ENCODE measurements at places on chromosomes 3 and 15.

DNA sequence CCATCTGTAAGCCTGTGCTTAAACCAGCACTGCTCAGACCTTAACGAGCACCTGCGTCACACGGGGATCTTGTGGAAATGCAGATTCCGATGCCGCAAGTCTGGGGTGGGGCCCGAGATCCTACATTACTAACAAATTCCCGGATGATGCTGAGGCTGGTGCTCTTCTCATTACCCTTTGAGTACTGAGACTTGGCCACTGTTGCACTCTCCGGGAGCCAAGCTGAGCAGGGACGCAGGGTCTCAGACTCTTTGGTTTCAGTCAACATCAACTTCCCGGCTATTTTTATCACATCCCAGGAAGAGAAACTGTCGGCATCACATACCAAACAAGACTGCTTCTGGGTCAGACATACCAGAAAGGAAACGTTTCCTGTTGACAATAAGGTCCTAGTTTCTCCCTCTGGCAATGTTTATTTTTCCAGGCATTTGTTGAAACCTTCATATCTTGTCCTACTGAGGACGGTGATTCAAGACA, 276.6 kb downstream of the SHQ1 start:
- no peak for DNase-seq

- DNase-seq: no peak
Observed at GRCh38 chr3:31525532-31525931, 7.2 kb upstream of the STT3B start.

DNA sequence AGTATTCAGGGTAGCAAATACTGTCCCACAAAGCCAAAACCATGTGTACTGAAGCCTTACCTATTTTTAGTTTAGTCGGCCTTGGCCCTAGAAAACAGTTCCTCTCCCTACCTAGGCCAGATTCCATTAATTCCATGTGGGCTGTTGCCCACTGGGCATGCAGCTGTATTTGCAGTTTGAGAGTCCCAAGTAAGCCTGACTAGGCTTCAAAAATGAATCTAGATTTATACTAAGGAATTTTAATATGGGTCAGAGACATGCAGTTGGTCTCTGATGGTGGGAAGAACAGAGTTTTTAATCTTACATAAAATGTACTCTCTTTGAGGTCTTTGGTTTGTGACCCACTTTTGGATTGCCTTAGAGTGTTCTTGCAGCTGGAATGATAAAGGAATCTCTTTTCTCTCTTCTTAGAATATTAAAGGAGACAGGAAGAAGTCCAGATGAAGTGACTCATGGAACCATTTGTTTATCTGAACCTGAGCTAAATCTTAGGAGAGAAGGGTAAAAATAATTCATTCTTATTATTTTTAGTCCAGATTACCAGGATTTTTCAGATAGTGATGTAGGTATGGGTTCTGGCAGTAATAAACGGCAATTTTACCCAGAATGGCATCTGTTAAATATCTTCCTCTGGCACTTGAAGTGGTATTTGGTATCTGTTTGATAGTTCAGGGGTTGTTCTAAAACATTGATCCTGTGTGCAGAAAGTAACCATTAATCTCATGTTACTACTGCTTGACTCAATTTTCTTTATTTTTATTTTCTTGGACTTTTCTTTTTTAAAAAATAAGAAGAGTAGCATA, 33.8 kb downstream of the GLCE start:
- no peak for DNase-seq

GRCh38 chr15:68560501-68561113, 18.2 kb upstream of the CORO2B start:
- DNase-seq: no peak

DNA sequence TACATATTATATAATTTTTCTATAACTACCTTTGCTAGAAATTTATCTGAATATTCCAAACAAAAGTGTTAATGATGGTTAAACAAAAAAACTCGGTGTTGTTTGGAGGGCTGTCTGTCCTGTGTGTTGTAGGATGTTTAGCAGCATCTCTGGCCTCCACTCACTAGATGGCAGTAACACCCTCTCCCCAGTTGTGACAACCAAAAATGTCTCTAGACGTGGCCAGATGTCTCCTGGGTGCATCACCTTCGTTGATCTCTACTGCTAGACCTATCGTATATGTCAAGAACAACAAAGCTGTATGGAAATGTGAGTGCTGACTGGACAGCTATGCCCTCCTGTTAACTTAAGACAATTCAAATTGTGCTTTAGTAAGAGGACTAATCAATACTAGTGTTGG, 14.1 kb downstream of the ANKRD34C start:
- DNase-seq: no peak

DNA sequence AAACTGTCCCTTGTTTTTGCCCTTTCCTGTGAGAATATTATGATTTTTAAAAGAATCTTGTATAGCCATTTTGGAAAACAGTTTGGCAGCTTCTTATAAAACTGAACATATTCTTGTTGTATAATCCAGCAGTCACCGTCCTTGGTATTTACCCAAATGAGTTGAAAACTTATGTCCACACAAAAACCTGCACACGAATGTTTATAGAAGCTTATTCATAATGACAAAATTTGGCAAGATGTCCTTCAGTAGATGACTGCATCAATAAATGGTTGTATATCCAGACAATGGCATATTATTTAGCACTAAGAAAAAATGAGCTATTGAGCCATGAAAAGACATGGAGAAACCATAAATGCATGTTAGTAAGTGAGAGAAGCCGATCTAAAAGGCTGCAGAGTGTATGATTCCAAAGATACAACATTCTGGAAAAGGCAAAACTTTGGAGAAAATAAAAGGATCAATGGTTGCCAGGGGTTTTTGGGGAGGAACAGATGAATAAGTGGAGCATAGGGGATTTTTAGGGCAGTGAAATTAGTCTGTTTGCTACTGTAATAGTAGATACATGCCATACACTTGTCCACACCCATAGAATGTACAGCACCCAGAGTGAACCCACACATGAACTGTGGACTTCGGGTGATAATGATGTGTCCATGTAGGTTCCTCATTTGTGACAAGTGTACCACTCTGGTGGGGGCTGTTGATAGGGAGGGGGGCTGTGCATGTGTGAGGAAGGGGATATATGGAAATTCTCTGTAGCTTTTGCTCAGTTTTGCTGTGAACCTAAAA, 31.7 kb downstream of the LIMD1 start:
- no peak for DNase-seq

GRCh38 chr3:94373456-94373855, 310.6 kb downstream of the NSUN3 start:
- no peak for DNase-seq

GRCh38 chr3:149214702-149215101, 6.9 kb downstream of the CP start:
- peak; percentile 58 for DNase-seq

- peak; percentile 36 for DNase-seq
Observed at GRCh38 chr3:106485217-106485616, 616.4 kb upstream of the CBLB start.

DNA sequence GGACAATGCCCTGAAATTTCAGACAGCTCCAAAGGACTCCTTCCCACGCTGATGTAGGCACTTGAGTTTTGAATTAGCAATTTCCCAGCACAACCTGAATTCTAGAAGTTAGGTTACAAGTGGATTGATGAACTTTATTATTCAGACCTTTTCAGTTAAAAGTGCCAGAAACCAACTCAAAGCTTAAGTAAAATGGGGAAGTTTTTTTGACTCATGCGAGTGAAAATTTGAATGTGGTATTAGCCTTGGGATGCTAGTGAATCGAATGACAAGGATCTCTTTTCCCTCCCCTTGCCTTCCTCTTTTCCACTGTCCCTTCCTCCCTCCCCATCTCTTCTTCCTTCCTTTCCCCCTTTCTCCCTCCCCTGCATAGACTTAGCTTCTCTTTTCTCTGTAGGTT, 295.1 kb upstream of the PROK2 start:
- no peak for DNase-seq

- DNase-seq: no peak
Observed at GRCh38 chr15:79009379-79009778, 64.5 kb upstream of the CTSH start.

DNA sequence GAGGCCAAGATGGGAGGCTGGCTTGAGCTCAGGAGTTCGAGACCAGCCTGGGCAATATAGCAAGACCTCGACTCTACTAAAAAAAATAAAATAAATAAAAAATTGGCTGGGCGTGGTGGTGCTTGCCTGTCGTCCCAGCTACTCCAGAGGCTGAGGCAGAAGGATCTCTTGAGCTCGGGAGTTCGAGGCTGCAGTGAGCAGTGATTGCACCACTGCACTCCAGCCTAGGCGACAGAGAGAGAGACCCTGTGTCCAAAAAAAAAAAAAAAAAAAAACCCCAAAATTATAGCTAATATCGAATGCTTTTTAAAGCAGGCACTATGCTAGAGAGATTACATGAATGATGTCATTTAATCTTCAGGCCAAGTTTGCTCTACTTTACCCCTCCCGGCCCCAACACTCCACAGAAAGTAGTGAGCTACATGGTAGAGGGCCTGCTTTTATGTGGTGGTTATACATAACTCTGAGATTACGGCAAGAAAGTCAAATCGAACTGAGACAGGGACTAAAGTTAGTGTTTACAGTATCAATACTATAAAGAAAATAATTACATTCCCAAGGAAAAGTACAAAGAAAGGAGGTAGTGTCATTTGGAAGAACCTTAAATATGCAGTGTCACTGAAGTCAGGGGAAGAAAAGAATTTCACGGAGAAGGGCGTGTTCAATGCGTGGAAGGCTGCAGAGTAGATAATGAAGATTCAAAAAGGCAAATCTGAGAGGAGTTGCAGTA, 1.1 kb downstream of the ADPGK start:
- DNase-seq: no peak

Data from NCI-H146 (cell line).